ENCODE measurements at places on chromosomes 16 and 17.

- peak; percentile 45 for DNase-seq
Observed at GRCh38 chr17:77036841-77037381, 103.9 kb upstream of the SEC14L1 start.

- DNase-seq, result peak; percentile 76
Observed at GRCh38 chr17:77555741-77556291, 402.7 kb upstream of the TNRC6C start.

DNA sequence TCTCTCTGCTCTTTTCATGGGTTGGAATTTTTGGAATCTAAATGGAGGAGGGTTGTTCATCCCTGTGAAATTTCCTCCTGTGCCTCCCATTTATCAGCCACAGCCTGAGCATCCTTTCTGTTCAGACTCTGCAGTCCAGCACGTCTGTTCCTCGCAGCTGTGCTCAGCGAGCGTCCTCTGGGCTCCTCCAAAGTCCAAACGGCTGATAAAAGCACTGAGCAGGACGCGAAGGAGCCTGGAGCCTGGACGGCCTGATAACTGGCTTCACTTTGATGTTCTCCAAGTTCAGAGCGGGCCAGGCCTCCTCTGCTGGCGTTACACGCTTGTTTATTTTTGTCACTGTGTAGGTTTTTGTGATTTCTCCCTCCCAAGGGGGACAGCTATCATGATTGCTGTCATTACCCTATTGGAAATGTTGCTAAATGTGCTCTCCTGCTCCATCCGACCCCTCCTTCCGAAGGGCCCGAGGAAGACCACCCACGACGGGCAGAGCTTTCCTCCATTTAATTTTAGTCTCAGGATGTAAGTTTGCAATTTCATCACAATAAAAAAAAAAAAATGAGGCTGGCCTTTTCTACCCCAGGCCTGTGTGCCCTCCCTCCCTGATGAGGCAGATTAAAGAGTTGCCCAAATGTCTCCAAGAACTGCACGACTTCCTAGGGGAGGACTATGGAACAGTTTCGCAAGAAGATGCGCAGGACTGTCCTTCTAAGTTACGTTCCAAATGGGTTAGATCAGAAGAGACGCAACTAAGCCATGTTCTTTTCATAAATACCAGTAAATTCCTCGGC is 290.5 kb upstream of the FOXF1 start:
- DNase-seq, result no peak

- DNase-seq, result peak; percentile 83
Observed at GRCh38 chr17:732067-732901, at the start of gene TLCD3A. Gene TLCD3A (plus strand): TSS chr17:732596. CDS start chr17:732648, 52 bp downstream.

DNA sequence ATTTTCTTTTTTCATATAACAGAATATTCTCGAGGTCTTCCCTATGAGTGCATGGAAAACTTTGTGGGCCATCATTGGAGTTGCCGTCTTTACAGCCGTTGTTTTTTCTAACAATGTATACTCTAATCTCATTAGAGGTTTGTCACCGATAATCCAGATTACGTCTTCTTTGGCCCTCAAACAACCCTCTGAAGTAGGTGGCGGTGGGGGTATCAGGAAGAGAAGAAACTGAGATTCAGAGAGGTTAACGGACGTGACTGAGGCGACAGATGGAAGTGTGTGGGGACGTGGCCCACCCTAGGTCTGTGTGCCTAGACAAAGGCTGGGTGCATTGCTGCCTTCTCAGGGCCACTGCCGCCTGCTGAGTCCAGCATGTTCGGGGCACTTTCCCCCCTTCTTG is 63.7 kb downstream of the RPTOR start:
- DNase-seq, result no peak

GRCh38 chr17:56933151-56933745 is 19.4 kb upstream of the TRIM25 start:
- DNase-seq, result no peak

GRCh38 chr16:61370564-61370963 is 665.7 kb downstream of the CDH8 start:
- no peak for DNase-seq

- no peak for DNase-seq
Observed at GRCh38 chr16:27129401-27129800, 62.7 kb downstream of the C16orf82 start.

GRCh38 chr17:4499431-4500190 is 930 bp downstream of the SPNS2 start:
- DNase-seq, result peak; percentile 56

GRCh38 chr17:43881181-43881580 is 26.2 kb downstream of the MPP2 start:
- no peak for DNase-seq

GRCh38 chr16:15672514-15673167 is 22.6 kb downstream of the NDE1 start:
- peak; percentile 90 for DNase-seq

GRCh38 chr16:57536306-57537193 is at the start of gene CCDC102A:
Gene CCDC102A (minus strand): TSS chr16:57536571. CDS start chr16:57529177, 7,394 bp downstream.
- peak; percentile 54 for DNase-seq

GRCh38 chr16:27598931-27599565 is 49.1 kb downstream of the KATNIP start:
- peak; percentile 43 for DNase-seq

- no peak for DNase-seq
Observed at GRCh38 chr17:28887871-28888471, 9.6 kb downstream of the FLOT2 start.

- no peak for DNase-seq
Observed at GRCh38 chr17:21001813-21002221, 41.0 kb downstream of the USP22 start.

GRCh38 chr17:82228842-82229697 is at the start of gene SLC16A3:
Gene SLC16A3 (plus strand): TSS chr17:82229042. CDS start chr17:82236009, 6,967 bp downstream.
- DNase-seq, result peak; percentile 79

DNA sequence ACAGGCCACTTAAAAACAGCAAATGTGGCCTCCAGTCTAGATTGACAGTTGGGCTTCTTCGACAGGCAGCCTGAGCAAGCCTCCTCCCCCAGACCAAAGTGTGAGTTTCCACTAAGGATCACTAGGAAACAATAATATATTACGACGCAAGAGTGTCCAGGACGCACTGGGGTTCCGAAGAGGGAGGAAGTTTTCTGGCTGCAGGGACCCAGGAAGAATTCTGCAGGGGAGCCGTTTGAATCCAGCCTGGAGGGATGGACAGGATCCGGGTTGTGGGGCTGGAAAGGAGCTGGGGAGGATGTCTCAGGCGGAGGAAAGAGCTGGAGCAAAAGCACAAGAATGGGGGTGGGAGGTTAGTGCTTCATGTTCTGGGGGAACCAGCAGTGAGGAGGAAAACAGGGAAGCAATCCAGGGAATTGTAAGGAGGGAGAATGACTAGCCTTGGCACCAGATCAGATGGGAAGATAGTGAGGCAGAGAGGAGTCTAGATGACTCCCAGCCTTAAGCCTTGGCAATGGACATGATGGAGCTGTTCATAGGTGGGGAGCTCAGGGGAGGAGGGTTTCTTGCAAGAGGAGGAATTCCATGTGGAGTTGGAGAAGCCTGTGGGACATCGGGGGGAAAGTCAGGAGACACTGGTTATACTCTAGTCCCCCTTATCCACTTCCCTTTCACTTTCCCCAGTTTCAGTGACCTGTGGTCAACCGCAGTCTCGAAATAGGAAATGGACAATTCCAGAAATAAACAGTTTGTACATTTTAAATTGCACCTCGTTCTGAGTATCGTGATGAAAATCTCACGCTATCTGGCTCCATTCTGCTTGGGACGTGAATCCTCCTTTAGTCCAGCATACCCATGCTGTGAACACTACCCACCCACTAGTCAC is 26.6 kb downstream of the NGFR start:
- peak; percentile 38 for DNase-seq

DNA sequence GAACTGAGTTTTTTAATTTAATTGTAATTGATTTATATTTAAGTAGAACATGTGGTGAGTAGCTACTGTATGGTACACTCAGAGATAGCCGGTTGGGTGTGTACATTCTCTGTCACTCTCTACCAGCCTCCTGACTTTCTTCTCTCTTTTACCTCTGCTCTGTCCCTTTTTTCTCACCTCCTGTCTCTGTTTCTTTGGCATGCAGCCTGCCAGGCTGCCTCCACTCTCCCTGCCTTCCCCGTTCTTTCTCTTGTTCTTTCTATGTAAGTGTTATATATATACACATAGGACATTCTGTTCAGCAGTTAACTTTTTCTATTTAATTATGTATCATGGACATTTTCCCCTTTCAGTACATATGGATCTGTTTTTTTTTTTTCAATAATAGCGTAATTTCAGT is 50.8 kb downstream of the MRTFB start:
- no peak for DNase-seq

GRCh38 chr16:30183233-30184095 is at the start of gene CORO1A:
Gene CORO1A (plus strand): TSS chr16:30183602. CDS start chr16:30185210, 1,608 bp downstream.
- DNase-seq, result peak; percentile 91

- no peak for DNase-seq
Observed at GRCh38 chr17:79702550-79703236, 28.1 kb upstream of the ENPP7 start.

DNA sequence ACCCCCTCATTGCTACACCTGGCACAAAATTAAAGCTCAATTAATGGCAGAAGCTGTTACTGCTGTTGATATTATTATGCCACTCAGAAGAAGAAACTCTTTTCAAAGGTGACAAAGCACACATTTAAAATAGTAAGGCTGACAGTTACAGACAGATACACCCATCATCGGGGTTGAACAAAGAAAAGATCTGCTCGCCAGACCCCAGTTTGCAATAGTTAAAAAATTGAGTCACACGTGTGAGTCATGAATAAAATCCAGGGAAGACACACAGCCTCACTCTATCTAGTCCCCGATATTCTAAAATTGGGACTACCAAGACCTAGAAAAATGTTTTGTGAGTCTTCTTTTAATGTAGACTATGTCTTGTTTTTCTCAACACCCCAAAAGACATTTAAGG is 330.0 kb upstream of the SOX9 start:
- no peak for DNase-seq

DNA sequence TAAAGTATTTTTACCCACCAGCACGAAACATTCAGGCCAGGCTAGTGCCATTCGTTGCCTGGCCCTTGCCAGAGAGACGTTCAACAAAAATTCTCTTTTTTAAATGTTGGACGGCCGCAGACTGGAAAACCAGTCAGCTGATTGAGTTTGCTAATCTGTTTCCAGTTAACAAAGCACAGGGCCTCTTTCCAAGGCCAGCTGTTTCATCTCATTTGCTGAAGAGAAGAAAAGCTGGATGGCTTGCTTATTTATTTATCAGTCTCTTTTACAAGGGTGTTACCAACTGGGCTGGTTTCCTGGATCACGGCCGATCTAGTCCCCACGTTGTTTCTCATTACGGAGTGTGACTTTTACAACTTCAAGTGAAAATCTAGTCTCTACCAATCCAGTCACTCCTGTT is 418.7 kb upstream of the DYNLRB2 start:
- peak; percentile 53 for DNase-seq

DNA sequence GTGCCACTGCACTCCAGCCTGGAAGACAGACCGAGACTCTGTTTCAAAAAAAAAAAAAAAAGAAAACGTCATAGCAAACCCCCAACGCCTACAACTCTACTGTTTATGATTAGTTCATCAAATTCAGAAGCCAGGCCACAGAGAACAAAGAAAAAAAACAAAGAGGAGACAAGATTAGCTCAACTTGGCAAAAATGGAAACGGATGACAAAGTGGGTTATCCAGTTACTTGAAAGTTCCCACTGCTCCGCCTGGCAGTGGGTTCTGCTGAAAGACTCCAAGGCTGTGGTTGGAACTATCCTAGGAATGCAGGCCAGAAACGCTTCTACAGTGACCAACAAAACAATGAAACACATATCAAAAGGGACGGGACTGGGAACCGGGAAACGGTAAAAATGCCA is 53.1 kb downstream of the MRM3 start:
- DNase-seq, result peak; percentile 85

- DNase-seq, result no peak
Observed at GRCh38 chr16:19812986-19813385, 71.7 kb downstream of the GPRC5B start.

GRCh38 chr17:6480303-6480675 is 36.0 kb downstream of the PIMREG start:
- DNase-seq, result no peak

GRCh38 chr16:50282955-50283631 is 16.7 kb downstream of the ADCY7 start:
- DNase-seq, result no peak

GRCh38 chr17:17472333-17472920 is 4.4 kb upstream of the MED9 start:
- DNase-seq, result no peak

- DNase-seq, result no peak
Observed at GRCh38 chr17:17104494-17104893, 62.2 kb downstream of the MPRIP start.

DNA sequence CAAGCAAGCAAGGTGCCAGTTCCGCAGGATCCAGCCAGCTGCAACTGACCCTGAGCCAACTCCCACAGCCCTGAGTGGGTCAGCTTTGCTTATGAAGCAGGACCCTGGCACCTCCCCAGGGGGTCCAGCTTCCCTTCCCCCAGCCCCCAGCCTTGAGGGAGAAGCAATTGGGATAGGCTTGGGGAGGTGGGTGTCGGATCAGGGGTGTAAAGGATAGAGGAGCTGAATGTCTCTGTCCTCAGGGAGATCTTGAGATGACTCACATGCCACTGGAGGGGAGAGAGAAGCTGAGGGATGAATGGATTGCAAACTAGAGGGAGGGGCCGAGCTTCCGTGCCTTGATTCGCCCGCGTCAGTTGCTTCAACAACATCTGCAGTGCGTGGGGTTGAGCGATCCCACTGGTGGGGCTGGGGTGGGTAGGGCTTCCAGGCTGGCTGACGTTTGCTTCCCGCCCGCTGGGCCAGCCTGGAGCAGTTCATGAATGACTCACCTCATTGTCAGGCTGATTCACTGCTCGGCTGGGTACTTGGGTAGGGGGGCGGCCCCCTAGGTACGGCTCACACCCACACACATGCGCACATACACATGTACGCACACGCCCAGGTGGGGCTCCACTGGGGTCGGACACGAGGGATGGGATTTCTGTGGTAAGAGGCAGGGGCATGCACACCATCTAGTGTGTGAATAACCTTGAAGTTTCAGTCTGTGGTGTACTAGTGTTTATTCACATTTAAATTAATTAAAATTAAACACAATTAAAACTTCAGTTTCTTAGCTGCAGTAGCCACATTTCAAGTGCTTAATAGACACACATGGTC is 3.6 kb upstream of the HROB start:
- peak; percentile 85 for DNase-seq
